ENCODE measurements at places on chromosomes 13 and 19.

GRCh38 chr13:53137779-53138178, 109.2 kb downstream of the OLFM4 start:
- DNase-seq = peak; percentile 58

GRCh38 chr19:14418856-14419105, 360 bp downstream of the DDX39A start:
- DNase-seq = peak; percentile 94

GRCh38 chr13:20525601-20526544, at the start of gene CRYL1:
Gene CRYL1 (minus strand): TSS chr13:20525857. CDS start chr13:20525794, 63 bp downstream.
- DNase-seq = peak; percentile 96

GRCh38 chr13:44156294-44156658, 217.3 kb upstream of the SERP2 start:
- no peak for DNase-seq

DNA sequence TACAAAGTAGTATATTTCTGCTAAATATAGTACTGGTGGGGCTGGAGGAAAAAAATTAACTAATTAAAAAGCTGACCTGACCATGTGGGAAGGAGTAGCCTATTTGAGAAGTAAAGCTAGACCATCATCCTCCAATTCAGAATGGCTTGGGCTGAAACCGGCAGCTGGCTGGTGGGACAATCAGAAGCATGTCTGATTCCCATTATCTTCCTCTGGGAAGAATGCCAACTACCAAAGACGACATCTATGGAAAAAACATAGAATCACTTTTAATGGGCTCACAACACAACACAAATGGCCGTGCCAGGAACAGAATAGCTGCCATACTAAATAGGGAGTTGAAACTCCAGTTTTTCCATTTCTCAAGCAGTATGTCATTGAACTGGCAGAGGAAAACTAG, 120.4 kb upstream of the FREM2 start:
- DNase-seq = no peak

- no peak for DNase-seq
Observed at GRCh38 chr13:113536461-113537110, 46.1 kb upstream of the DCUN1D2 start.

DNA sequence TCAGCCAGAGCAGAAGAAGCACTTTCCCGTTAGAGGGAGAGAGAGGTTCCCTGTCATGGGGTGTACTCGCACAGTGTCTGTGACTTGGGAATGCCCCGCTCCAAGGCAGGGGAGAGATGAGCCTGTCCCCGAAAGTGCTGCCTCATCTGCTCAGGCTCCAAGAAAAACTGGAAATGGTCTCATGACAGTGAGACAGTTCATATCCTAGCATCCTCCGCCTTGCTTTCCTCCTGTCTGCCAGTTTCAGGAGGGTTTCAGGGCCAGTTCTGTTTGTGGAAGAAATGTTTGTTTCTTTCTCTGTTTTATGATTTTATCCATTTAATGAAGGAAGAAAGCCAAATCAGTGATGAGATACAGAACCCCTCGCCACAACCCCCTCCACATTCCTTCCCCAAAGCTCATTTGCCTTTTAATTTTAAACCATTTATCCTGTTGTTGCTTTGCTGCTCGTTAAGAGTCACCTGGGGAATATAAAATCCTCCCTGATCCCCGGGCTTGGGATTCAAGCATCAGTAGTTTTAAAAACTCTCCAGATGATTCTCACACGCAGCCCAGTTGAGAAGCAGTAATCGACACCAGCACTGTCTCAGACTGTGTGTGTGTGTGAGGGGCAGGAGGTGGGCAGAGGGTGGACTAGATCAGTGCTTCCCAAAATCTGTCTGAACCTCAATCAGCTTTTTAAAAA, 144.6 kb upstream of the UBL3 start:
- peak; percentile 33 for DNase-seq

- peak; percentile 40 for DNase-seq
Observed at GRCh38 chr13:30906411-30907051, 460 bp downstream of the MEDAG start.

- DNase-seq = no peak
Observed at GRCh38 chr19:51546107-51546649, 14.7 kb upstream of the SIGLEC6 start.

GRCh38 chr13:93646245-93646644, 419.6 kb downstream of the GPC6 start:
- no peak for DNase-seq

DNA sequence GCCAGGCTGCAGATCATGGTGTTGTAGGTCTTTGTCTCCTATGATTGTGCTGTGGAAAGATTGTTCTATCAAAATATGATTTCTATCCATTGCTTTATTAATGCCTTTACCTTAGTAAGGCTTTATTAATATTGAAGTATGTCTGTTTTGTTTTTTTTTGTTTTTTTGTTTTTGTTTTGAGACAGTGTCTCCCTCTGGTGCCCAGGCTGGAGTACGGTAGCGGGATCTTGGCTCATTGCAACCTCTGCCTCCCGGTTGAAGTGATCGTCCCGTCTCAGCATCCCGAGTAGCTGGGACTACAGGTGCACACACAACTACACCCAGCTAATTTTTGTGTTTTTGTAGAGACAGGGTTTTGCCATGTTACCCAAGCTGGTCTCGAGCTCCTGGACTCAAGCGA, 7.7 kb downstream of the IRGC start:
- DNase-seq = no peak

DNA sequence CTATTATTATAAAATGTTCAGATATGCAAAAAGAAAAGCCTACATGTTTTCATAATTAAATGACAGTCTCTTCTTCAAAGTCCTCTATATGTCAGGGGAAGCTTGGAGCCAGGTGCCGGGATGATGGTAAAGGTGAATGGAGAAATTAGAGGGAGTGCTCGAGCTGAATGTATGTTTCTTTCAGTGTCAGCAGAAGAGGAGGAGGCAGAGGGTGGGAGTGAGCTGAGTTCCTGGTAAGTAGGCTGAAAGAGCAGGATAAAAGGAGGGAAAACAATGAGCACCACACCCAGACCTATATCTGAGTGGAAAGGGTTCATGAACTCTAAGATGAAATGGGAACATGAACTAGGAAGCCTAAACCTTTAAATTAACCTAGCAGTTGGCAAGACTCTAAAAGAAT, 307.6 kb upstream of the NBEA start:
- DNase-seq = no peak

DNA sequence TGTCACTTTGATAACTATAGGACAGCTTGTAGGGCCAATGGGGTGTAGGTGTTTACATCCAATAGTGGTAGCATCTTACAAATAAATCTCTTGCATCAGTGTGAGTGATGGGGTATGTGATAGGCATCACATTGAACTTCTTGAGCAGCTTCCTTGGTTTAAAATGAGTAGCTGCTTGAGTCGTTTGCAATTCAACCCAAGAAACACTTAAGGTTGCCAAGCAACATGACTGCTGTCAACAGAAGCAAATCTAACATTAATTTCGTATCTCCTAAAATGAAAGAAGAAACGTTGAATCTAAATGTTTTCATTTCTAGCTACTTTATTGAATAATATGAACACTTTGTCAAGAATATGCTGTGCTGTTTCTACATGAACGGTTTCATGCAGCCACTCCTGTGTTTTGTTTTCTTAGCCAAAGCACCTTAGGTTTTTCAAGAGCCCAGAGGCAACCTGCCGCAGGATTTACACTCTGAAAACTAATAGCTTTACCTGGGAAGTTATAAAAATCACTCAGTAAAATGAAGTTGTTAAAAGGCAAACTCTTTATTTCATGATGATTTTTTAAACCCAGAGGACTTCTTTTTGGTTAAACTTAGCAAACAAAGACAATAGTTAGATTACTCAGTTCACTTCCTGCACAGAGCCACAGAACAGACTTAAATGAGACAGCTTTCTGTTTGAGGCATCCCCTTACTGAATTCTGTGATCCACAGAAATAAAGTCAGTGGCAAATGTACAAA, 305.2 kb downstream of the MTUS2 start:
- no peak for DNase-seq

DNA sequence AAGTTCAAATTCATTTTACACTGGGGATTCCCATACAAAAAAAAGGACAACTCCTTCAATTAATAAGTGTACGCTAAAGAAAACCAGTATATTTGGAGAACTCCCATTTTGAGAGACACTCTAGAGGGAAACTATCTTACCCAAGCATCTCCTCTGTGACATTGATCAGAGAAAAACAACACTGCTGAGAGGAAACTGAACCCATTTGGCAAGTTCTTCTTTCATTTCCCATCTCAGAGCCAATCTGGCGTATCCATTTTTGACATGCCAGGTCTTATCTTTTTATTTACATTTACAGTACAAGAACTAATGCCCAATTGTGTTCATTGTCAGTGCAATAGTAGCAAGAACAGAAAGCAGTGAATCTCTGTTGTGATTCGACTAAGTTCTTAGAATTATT, 30.1 kb downstream of the LIG4 start:
- DNase-seq = no peak

DNA sequence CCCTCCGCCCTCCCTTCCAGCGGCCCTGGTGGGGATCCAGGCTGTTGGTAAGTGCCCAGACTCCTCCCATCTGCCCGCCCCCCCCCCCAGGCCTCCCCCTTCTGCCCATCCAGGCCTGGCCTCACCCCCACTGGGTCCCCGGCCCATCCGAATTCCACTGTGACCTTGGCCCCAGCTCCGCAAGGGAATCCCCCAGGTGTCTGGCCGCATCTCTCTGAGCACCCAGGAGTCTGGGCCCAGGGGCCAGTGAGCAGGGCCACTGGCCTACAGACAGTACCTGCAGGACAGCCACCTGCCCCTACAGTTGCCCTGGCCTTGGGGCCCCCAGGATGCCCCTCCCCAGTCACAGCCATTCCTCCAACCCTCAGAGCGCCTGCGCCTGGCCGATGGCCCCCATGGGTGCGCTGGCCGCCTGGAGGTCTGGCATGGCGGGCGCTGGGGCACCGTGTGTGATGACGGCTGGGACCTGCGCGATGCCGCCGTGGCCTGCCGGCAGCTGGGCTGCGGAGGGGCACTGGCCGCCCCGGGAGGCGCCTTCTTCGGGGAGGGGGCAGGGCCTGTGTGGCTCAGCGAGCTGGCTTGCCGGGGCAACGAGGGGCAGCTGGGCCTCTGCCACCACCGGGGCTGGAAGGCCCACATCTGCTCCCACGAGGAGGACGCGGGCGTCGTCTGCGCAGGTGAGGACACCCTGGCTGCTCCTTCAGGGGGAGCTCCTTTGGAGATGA, 912 bp downstream of the SSC5D start:
- peak; percentile 77 for DNase-seq
